Activated CD8-positive, alpha-beta memory T cell treated with anti-CD3 and anti-CD28 coated beads for 36 hours (primary cell): ENCODE measurements at places on chromosomes 16 and 17. TPM values are rescaled to one million over a fixed set of nuclear protein-coding genes. Genes with fewer than 3 reads are reported as not detected.

Gene FA2H
- total RNA-seq, result not detected

Gene TBC1D3E
- total RNA-seq, result not detected

Gene KRTAP16-1
- total RNA-seq, result not detected

Gene CA7
- total RNA-seq, result not detected
